BE2C (cell line): ENCODE measurements at places on chromosomes 4 and X.
A peak's percentile ranks its signal among the peaks of the same experiment; 100 is the strongest.

GRCh38 chr4:3523146-3523627 lies 9.0 kb downstream of the LRPAP1 start:
- DNase-seq, result no peak

DNA sequence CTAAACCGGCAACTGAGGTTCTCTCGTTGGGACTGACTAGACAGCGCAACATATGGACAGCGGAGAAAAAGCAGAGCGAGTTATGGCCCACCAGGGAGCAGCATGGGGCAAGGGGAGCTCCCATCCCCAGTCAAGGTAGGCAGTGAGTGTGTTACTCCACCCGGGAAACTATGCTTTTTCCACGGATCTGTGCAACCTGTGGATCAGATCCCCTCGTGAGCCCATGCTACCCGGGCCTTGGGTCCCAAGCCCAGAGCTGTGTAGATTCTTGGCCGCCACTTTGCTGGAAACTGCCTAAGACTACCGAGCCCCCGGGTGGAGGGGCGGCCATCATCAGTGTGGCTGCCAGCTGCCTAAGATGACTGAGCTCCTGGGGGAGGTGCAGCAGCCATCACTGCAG lies 140.9 kb downstream of the PAPSS1 start:
- DNase-seq, result peak; percentile 38

GRCh38 chr4:15362541-15362940 lies 65.3 kb upstream of the C1QTNF7 start:
- DNase-seq, result no peak

GRCh38 chr4:7266525-7267292 lies 74.4 kb downstream of the SORCS2 start:
- no peak for DNase-seq

DNA sequence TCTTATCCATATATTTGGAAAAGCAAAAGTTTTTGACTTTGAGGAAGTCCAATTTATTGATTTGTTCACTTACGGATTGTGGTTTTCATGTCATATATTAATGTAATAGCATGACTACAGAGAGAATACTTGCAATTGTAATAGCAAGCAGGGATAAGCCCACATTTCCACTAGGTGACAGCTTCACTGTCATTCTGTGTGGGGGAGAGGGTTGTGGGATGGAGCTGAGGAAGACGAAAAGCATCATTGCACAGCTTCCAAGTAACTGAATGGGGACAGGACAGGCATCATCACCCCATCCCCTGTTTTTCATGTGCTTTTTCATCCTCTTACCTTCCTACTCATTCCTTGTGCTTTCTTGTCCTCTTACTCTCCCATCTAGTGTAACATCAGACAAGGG lies 31.4 kb downstream of the BEX3 start:
- DNase-seq, result no peak
